NCI-H1105 treated with DMSO at 0.1 percent for 48 hours (cell line): ENCODE measurements at places on chromosomes 2 and 18.

DNA sequence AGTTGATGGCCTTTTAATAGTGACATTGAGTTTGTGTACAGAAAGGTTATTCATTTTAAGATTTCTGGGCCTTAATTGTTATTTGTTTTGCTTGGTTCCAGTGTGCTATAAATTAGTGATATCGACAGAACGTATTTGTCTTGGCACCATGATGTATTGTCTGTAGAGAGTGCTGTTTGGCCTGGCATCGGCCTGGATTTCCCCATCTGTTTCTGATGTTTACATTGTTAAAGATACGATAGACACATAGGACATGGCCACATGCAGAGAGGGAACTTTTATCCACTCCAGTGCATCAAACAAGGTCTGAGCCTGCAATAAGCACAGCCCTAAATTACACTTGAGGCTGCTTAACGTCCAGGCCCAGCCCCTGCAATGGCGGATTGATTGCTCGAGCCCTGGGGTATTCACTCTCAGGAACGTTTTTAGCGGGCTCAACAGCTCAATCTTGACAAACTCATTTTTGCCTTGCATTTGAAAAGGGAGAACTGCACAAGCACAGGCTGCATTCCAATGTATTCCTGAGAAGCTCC, 144.7 kb downstream of the SLC4A3 start:
- peak; percentile 97 for DNase-seq

GRCh38 chr2:168208652-168209051, 38.7 kb downstream of the STK39 start:
- no peak for DNase-seq

GRCh38 chr2:152588998-152589397, 128.3 kb downstream of the PRPF40A start:
- DNase-seq: no peak

- DNase-seq: no peak
These were observed 46.6 kb downstream of the FSIP2 start for GRCh38 chr2:185785156-185785555.

- DNase-seq: no peak
These were observed 73.5 kb downstream of the TNS1 start for GRCh38 chr2:217929272-217929671.

DNA sequence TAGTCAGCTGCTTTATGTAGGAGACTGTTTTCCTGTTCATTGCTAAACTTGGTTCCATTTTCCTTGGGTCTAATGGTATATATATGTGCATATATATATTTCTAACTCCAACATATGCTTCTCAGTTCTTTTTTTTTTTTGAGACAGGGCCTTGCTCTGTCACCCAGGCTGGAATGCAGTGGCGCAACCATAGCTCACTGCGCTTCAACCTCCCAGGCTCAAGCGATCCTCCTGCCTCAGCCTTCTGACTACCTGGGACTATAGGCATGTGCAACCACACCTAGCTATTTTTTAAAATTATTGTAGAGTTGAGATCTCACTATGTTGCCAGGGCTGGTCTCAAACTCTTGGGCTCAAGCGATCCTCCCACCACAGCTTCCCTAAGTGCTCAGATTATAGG, 22.1 kb downstream of the STPG4 start:
- DNase-seq: no peak

- DNase-seq: no peak
These were observed 478.7 kb upstream of the TCF4 start for GRCh38 chr18:56066524-56067213.

GRCh38 chr2:172613040-172613439, 57.1 kb downstream of the PDK1 start:
- DNase-seq: no peak

GRCh38 chr2:115208493-115209164, 766.2 kb downstream of the DPP10 start:
- no peak for DNase-seq

GRCh38 chr2:68855550-68855949, 15.6 kb downstream of the BMP10 start:
- DNase-seq: no peak

DNA sequence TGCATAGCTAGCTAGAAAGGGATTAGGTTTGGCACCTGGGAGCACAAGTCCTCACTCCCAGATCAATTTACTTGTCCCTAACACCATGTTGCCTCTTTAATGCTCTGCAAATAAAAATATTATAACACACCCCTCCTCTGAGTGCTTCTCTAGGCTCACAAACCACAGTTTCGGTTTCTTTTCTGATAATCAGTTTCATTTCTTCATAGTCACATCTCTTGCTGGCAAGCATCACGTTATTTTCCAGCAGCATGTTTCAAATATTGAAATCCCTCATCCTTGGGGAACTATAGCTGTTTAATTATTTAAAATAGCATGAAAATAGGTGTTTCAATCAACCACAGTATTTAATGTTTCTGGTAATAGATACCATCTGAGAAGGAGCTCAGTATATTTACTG, 13.9 kb upstream of the SMCHD1 start:
- no peak for DNase-seq

GRCh38 chr2:217396586-217396985, 536.7 kb upstream of the TNP1 start:
- no peak for DNase-seq

DNA sequence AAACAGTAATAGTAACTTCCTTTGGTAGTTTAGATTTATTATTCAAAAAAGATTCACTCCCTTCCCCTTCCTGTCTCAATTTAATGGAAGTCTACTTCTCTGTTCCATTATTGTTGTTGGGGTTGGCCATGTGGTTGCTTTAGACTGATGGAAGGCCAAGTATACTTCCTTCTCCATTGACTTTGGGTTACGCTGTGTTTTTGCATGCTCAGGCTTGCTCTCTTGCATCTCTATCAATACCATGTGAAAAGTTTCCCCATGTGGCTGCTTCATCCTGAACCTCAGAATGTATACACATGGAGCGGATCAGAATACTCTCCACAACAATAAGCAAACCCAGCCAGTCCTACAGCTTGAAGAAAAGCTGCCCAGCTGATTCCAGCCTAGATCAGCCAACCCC, 20.3 kb downstream of the CFAP210 start:
- no peak for DNase-seq

GRCh38 chr2:28333606-28334526, 58.8 kb upstream of the FOSL2 start:
- DNase-seq: no peak

DNA sequence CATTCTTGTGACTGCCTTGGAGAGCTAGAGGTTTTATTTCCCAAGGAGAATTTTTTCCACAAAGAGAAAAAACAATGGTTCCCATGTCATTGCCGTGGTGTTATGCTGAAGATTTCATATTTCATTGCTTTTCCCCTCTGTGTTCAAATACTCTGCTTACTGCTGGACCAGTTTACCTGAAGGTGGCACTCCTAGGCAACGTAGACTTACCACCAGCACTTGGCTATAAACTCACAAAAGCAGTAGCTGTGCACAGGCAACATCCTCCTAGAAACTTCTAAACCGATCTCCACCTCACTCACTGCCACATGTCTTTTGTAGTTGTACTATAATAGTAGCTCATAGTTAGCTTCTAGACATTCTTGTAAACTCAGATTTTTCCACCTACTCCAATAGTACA, 1319.7 kb upstream of the CRIM1 start:
- DNase-seq: no peak

DNA sequence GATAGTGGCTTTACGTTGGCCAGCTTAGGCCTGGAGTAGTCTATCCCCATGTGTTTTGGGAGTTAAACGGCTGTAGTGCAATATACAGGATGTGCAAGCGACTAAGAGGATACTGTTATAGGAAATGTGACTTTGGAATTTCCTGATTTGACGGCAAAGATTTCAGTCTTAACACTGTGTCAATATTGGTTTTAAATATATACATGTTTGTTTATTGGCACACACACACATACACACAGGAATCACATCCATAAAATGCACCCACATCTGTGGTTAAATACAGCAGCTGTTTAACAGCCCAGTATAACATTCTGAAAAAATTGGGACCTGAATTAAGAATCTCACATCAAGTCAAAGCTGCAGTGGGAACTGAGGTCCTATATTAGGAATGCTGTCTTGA, 347.1 kb downstream of the TXNL1 start:
- no peak for DNase-seq

GRCh38 chr2:207467716-207468347, 61.9 kb upstream of the CREB1 start:
- no peak for DNase-seq

GRCh38 chr2:110702514-110703380, 24.9 kb upstream of the BUB1 start:
- DNase-seq: no peak

- no peak for DNase-seq
These were observed 201.7 kb upstream of the MGAT5 start for GRCh38 chr2:134052173-134052572.

- DNase-seq: peak; percentile 28
These were observed at the start of gene SNTG2 for GRCh38 chr2:950080-950966. Gene SNTG2 (plus strand): TSS chr2:950849. CDS start chr2:950997, 148 bp downstream.

DNA sequence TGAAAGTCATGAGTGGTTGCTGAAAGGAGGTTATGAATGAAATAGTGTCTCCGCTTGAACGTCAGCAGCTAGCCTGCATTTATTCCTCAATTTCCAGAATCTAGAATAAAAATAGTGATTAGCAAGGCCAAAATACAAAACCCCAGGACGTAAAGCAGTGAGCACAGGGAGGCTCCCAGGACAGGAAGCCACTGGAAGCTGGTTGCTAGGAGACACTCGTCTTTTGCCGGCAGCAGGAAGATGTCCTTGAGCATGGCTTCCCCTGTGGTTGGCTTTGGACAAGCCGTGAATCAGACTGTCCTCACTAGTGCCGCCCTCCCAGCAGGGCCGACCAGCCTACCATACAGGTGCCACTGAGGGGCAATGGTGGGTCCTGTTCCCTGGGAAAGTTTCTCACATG, 374.4 kb downstream of the MTX2 start:
- peak; percentile 24 for DNase-seq

GRCh38 chr2:217643789-217644301, 358.9 kb downstream of the TNS1 start:
- DNase-seq: no peak

DNA sequence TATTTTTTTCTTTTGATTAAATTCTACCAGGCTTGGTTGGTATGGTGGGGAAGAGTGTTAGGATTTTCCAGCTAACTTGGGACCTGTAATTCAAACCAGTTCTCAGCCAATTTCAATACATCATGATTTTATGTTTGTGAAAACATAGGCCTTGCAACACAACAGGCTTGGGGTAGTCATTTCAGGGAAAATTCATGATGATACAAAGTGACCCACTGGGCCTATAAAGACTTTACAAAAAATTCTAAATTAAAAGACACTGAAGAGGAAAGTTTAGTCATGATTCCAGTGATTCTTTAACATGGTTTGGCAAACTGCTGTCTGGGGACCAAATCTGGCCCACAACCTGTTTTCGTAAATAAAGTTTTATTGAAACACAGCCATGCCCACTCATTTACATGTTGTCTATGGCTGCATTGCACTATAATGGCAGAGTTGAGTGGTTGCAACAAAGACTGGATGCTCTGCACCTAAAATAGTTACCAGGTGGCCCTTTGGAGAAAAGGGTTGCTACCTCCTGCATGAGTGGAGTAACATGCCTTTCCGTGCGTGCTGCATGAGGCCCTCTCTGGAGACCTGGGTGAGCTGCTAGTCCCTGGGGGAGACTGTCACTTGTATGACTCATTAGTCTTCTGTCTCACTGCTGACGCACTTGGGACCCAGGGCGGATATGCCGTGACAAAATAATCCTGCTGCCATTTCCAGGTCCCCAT, 73.6 kb downstream of the NPAS2 start:
- no peak for DNase-seq

DNA sequence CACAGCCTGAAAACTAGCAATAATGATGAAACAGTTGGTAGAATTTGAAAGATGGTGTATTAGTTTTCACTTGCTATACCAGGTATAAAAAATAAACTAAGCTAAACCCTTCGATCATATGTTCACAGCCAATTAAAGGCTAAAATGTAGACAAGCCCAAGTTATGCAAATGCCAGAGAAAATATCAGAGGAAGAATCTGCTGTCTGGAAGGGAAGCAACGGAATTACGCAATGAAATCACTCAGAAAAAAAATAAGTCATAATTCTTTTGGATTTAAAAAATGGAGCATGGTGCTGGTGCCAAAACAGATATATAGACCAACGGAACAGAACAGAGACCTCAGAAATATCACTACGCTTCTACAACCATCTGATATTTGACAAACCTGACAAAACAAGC, 108.3 kb downstream of the ARL4C start:
- DNase-seq: no peak

DNA sequence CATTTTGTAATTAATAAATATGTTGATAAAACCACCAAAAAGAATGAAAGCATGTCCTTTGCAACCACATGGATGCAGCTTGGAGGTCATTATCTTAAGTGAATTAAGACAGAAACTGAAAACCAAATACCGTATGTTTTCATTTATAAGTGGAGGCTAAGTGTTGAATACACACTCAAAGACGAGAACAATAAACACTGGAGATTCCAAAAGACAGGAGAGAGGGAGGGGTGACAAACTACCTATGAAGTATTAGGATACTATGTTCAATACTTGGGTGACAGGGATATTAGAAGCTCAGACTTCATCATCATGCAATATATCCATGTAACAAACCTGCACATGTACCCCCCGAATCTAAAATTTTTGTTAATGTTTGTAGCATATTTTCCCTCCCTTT, 7.0 kb downstream of the ERLEC1 start:
- no peak for DNase-seq

- DNase-seq: no peak
These were observed 740.5 kb upstream of the SALL3 start for GRCh38 chr18:78239090-78239457.

DNA sequence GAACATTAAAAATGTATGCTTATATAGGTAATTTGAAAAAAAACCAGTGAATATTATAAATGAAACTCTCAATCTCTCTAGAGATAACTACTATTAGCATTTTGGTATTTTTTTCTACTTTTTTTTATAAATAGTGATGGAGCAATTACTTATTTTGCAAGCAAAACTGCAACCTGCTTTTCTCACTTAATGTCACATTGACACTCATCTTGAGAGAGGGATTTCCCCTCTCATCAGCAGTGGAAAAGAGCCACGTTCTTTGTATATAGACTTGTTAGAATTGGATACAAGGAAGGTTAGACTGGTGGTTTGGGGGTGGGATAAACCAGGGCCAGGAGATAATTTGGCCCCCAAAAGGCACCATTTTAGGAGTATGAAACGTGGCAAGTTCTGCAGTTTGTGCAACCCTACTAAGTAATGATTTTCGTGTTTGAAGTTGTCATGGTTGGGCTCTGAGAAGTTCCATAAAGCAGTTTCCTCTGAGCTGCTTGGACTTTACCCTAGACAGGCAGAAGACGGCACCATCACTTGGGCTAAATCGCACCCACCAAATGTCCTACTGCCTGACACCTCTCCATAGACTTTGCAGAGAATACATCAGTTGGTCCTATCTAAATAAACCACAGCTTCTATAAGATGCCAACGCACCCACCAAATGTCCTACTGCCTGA, 194.0 kb downstream of the ACTR3 start:
- no peak for DNase-seq
